Anterior cingulate cortex (tissue), 58 donors: ENCODE measurements at places on chromosomes 1 and 21.

- no peak for DNase-seq
Measured at GRCh38 chr1:37362594-37363385, 111.6 kb upstream of the ZC3H12A start.

GRCh38 chr21:42514883-42515228 is 1.2 kb downstream of the SLC37A1 start:
- DNase-seq, result no peak

DNA sequence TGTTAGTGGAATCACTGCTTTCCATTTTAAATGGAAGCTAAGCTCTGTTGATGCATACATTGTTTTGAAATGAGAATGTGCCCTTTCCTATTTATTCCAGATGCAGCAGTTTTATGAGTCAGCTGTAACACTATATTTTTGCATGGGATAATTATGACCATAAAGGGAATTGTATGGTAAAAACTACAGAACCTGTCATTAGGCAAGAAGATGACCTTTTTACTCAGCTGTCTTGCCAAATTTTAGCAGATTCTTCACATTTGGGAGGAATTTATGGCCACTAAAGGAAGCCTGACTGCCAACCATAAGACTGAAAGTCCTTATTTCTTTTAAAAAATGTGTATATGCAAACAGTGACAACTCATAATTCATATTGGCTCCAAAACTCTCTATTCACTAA is 356.3 kb upstream of the PRMT6 start:
- no peak for DNase-seq

DNA sequence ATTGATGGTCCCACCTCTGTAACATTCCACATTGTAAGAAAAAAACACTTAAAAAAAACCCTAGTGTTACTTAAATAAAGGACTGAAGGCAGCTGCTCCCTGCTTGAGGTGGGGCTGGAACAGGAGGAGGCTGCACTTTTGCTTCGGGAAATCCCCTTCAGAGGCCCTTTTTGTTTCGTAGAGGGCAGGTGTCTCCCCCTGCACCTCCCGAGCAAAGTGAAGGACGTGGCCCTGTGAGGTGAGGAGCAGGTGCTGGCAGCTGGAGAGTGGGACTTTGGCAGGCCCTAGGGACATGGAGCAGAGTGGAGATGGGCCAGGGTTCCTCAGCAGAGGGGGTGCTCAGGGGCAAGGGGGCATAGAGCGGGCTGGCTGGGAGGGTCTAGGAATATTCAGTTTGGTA is 33.4 kb upstream of the WNT4 start:
- DNase-seq, result no peak

DNA sequence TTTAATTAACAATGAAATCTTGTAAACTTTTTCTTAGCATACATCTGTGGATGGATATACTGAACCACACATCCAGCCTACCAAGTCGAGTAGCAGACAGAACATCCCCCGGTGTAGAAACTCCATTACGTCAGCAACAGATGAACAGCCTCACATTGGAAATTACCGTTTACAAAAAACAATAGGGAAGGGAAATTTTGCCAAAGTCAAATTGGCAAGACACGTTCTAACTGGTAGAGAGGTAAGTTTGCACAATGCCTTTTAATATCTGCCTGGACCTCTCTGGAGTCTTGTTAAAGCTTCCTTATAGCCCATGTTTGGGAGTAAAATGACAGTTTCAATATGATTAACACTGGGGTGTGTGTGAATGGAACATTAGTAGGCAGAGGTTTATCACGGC is 51.4 kb downstream of the MARK1 start:
- DNase-seq, result no peak

DNA sequence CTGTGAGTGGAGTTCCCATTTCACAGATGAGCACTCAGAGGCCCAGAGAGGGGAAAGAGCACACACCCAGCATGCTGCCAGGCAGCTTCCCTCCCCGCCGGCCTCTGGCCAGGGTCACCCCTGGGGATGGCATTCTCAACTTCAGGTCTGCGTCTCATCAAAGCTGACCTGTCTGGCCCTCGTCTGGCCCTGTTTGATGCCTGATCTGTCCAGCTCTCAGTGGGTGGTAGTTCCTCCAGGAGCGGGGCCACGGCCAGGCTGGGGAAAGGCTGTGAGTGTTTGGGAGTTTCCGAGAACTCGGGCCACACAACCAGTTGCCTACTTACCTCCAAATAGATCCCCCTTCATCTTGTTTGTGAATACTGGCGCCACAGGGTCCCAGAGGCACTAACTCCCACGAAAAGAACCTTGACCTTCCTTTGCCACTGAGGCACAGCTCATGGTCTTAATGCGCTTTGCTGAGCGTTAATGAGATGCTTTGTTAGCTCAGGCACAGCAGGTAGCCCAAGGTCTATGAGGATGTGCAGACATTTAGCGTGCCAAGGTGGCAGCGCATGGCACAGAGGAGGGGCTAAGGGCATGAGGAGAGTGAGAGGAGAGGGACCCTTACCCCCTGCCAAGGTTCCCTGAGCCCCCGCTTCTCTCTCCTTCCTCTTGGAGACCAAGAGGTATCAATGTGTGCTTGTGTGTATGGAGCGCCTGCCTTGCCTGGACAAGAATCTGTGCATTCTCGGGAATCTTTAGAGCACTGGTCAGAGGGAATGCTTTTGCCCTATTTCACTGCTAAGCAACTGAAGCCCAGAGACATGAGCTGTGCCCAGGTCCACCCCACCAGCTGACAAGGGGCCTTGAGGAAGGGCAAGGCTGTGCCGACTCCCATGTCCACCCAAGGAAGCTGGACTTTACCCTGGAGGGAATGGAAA is 61.2 kb downstream of the DISP3 start:
- no peak for DNase-seq

- no peak for DNase-seq
Measured at GRCh38 chr1:156860628-156861423, at the start of gene NTRK1. NTRK1 (plus strand) TSS chr1:156860865; CDS start chr1:156860935, 70 bp downstream.

GRCh38 chr1:89873288-89873687 is 52.5 kb downstream of the LRRC8D start:
- no peak for DNase-seq

- DNase-seq, result no peak
Measured at GRCh38 chr1:15347182-15347581, 62.5 kb upstream of the EFHD2 start.

DNA sequence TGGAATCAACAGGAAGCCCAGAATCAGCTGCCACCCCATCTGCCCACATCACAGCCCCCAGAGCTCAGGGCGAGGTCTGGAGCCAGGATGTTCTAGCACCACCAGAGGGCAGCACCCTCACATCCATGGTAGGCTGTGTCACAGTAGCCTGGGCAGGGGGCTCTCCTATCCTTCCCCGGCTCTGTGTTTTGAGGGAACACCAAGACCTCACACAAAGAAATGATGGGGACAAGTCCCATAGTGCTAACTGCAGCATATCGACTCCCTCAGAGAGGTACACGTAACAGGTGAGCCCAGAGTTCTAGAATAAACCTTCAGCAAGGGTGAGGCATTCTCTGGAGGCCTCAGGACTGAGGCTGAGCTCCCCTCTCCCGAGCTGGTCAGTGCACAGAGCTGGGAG is 2.3 kb upstream of the KCNC4 start:
- DNase-seq, result peak; percentile 62

DNA sequence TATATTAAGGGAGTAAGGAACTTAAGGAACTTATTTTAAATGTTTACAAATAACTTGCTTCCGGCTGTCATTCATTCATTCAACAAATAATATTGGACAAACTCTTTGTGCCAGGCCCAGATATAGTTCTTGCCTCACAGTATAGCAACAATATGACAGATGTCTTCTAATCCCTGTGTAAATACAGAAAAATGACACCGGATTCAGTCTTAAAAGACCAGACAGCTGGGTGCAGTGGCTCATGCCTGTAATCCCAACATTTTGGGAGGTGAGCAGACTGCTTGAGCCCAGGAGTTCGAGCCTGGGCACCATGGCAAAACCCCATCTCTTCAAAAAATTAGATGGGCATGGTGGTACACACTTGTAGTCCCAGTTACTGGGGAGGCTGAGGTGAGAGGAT is 23.7 kb downstream of the EIF2B3 start:
- no peak for DNase-seq

DNA sequence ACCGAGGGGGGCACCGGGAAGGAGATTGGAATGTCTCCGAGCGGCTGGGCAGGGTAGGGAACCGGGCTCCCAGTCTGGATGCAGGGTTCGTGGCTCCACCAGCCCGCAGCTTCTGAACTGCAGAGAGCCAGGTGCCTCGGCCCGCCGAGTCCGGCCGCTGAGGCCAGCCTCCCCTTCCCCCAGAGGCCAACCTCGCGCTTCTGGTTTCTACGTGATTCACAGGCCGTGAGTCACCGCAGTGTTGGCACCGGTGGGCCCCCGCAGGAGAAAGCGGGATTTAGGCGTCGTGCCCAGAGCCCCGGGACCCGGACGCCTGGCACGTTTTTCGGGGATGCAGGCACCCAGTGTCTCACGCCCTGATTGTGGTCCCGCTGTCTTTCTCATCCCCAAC is 458 bp downstream of the CRABP2 start:
- no peak for DNase-seq

DNA sequence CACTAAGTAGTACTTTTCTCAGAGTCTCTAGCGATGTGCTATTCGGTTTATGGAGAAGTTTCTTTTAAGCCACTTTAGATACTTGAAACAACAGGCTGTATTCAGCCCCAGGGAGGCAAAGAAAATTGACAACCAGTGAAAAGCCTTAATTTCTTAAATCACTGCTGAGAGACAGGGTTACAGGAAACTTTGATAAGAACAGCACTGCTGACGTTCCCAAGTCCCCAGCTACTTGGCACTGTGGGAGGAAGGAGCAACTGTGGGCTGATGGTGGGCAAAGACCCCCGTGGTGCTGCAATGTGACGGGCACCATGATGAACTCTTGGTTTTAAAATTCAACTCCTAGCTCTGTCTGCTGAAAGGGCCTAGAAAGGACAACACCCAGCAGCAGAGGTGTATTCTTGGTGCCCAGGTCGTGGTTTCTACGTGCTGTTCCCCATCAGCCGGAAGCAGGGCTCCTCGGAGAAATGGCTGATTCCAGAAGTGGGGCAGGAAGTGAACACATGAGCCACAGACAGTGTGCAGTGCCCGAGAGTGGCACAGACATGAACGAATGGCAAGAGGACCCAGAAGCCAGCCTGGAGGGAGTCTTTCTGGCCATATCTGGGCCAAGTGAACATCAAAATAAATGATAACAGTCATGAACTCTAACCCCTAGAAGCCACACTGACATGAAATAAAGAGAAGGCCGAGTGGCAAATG is 5.3 kb downstream of the PTTG1IP start:
- no peak for DNase-seq

- DNase-seq, result no peak
Measured at GRCh38 chr1:240739754-240740153, 127.8 kb upstream of the GREM2 start.

GRCh38 chr1:166638137-166638536 is 201.1 kb upstream of the POGK start:
- no peak for DNase-seq

DNA sequence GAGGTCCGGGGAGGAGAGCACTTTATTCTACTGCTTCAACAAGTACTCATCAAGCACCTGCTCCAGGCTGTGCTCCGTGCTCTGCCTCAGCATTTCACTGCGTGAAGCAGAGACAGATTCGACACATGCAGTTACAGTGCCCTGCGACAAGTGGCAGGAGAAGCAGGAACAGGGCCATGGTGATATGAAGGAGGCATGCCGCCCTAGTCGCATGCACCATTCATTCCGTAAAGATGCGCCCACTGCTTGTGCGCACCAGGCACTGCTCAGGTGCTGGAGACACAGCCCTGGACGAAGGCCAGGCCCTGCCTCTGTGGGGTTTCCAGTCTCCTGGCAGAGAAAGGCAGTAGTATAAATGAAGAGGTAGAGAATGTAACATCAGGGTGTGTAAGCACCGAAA is 206.6 kb downstream of the HIVEP3 start:
- DNase-seq, result no peak

- no peak for DNase-seq
Measured at GRCh38 chr1:247961791-247962190, 3.2 kb upstream of the OR2AK2 start.

GRCh38 chr1:34364376-34364775 is 187.7 kb downstream of the C1orf94 start:
- DNase-seq, result no peak

- DNase-seq, result no peak
Measured at GRCh38 chr1:21397813-21398188, 42.1 kb upstream of the NBPF3 start.

GRCh38 chr1:208410409-208410808 is 166.2 kb upstream of the PLXNA2 start:
- no peak for DNase-seq

GRCh38 chr1:65971547-65971946 is 178.9 kb downstream of the PDE4B start:
- no peak for DNase-seq

- no peak for DNase-seq
Measured at GRCh38 chr1:158998781-158999161, 10.9 kb upstream of the IFI16 start.

GRCh38 chr21:34890724-34891612 is 158.1 kb downstream of the RUNX1 start:
- DNase-seq, result no peak

GRCh38 chr1:1345384-1345783 is 3.8 kb downstream of the DVL1 start:
- no peak for DNase-seq

DNA sequence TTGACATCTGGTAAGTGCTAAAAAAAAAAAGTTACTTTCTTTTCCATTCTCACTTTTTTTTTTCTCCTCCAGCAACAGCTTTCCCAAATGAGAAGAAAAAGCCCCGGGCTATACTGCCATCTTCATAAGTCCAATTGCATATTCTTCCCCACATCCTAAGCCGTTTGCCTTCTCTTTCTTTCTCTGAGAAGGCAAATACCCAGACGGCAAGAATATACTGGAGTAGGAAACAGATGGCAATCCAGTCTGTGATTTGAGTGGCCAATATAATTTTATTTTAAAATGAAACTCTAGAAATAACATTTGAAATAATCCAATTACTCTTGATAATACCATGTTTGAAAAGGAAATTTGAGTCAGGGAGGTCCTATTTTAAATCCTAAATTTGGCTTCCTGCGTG is 44.6 kb upstream of the GREM2 start:
- no peak for DNase-seq

- no peak for DNase-seq
Measured at GRCh38 chr1:44040846-44041245, 9.6 kb upstream of the SLC6A9 start.

DNA sequence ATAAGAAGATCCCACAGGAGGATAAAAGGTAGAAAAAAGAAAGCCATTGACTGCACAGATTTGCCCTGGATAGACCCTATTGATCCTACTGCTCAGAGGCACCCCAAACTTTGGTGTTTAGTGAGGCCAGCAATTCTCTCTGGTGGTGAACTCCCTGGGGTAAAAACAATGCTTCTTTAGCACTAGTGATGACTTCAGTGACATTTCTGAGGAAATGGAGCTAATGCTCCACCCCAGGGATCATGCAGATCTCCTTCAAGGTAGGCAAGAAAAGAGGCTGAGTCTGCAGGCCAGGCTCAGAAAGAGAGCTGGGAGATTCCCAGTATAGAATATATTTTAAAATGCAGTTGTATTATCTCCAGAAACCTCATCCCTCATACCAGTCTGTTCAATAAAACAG is 140.3 kb downstream of the LMX1A start:
- no peak for DNase-seq
